ENCODE measurements at places on chromosomes 7 and 10.

GRCh38 chr7:120539321-120539720 is 266.3 kb downstream of the KCND2 start:
- DNase-seq: no peak

- peak; percentile 81 for DNase-seq
Measured at GRCh38 chr7:130896898-130897514, 163.0 kb upstream of the KLF14 start.

GRCh38 chr10:62690703-62691102 is 113.8 kb upstream of the ADO start:
- DNase-seq: no peak

- no peak for DNase-seq
Measured at GRCh38 chr7:49631071-49631815, 142.2 kb upstream of the VWC2 start.

DNA sequence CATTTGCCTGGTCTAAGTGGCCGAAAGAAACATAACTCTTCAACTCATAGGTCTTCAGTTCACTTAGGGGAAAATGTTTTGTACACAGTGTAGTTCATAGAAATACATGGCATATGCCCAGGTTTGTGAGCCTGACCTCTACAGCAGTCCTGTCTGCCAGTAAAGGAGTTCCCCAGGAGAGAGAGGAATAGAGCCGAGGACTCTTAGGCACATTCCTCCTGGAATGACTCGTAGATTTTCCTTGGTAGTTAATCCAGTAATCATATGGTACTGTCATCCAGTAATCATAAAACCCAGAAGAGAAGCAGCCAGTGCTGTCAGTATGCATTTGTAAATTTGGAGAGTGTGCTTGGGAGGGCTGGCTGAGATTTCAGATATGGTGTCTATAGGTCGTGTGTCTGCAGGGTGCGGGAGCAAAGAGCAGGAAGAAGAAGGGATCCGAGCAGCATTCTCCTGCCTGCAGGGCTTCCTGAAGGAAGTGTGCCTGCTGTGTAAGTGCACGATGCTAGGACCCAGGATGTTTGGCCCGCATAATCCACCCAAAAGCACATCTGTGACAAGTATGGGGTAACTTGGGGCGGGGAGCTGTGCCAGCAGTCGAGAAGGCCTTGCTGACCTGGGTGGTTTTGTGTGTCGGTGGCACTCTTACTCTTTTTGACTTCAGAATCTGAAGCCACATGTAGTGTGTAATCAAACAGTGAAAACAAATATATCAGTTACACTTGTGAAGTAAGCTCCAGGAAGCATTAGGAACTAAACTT is 13.9 kb downstream of the EIF4H start:
- DNase-seq: no peak

- peak; percentile 15 for DNase-seq
Measured at GRCh38 chr7:17939211-17939605, 1.1 kb downstream of the SNX13 start.

- DNase-seq: no peak
Measured at GRCh38 chr10:89531359-89531758, 4.0 kb downstream of the SLC16A12 start.

DNA sequence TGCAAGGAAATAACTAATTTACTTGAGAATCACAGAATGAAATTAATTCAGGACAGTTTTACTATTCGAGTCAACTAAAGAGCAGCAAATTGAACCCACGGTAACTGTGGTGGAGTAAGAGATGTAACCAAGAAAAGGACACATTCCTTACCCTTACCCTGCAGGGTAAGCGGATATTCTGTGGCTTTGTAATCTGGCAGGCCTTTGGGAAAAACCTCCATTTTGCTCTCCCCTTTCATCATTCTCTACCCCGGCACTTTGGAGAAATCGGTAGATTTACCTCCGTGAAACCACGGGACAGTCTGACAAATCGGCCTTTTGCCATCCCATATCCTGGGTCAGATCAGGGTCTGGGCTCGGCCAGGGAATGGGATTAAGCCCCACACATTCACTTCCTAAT is 18.4 kb downstream of the RCC1L start:
- DNase-seq: no peak

Data from midbrain (tissue), 1 donor.